ENCODE measurements at places on chromosomes 16 and 17. TPM values are rescaled to one million over a fixed set of nuclear protein-coding genes. Genes with fewer than 3 reads are reported as not detected.

The KRTAP16-1 gene
- not detected for total RNA-seq

The SLC4A1 gene
- not detected for total RNA-seq

The PLK1 gene
- total RNA-seq = 99.6 TPM

The RBFOX1 gene
- not detected for total RNA-seq

The TIMM22 gene
- 7.7 TPM for total RNA-seq

The SHCBP1 gene
- total RNA-seq = 15.5 TPM

The PPM1E gene
- not detected for total RNA-seq

The SEPTIN1 gene
- total RNA-seq = not detected

The MYH1 gene
- total RNA-seq = not detected

The VASN gene
- total RNA-seq = 2.2 TPM

The OR4D1 gene
- not detected for total RNA-seq

The ASPA gene
- not detected for total RNA-seq

The SPNS1 gene
- 88.8 TPM for total RNA-seq

The PLEKHG4 gene
- total RNA-seq = 71.3 TPM

The PIRT gene
- total RNA-seq = not detected

The EVPL gene
- total RNA-seq = 40.1 TPM

The ADAT1 gene
- total RNA-seq = 28.7 TPM

The ANKRD13B gene
- total RNA-seq = 26.6 TPM

The PRSS33 gene
- not detected for total RNA-seq

The GAS7 gene
- 0.13 TPM for total RNA-seq

The GPR179 gene
- total RNA-seq = 0.13 TPM

The CDK5R1 gene
- total RNA-seq = 4.0 TPM

The CCR7 gene
- not detected for total RNA-seq
